ENCODE measurements at places on chromosomes 3 and 15. TPM values are rescaled to one million over a fixed set of nuclear protein-coding genes. Genes with fewer than 3 reads are reported as not detected.

Gene FBXO45
- 9.0 TPM for total RNA-seq

Gene EPHA3
- 18.4 TPM for total RNA-seq

Gene CIB2
- total RNA-seq: 17.6 TPM

Gene SI
- total RNA-seq: under 0.01 TPM

Gene RPP25
- 6.8 TPM for total RNA-seq

Gene ACP3
- 0.58 TPM for total RNA-seq

Gene BTLA
- 1.5 TPM for total RNA-seq

Gene ZIC1
- not detected for total RNA-seq

Gene FANCD2OS
- total RNA-seq: not detected

Gene IL17RD
- 10.8 TPM for total RNA-seq

Gene AQP9
- not detected for total RNA-seq

Gene KIF15
- 0.66 TPM for total RNA-seq

Gene USF3
- total RNA-seq: 23.4 TPM

Gene FRMD5
- 0.52 TPM for total RNA-seq

Gene TM4SF1
- 151 TPM for total RNA-seq

Gene GAP43
- total RNA-seq: 4.0 TPM

Gene UQCRC1
- 299 TPM for total RNA-seq

Gene CFAP100
- total RNA-seq: not detected

Gene BHLHE40
- total RNA-seq: 13.3 TPM

Gene TOPBP1
- 17.1 TPM for total RNA-seq

Gene DNAH12
- total RNA-seq: 0.39 TPM

Gene GABRR3
- total RNA-seq: not detected

Gene TMEM212
- total RNA-seq: not detected

Gene LXN
- 9.2 TPM for total RNA-seq

Gene EXD1
- not detected for total RNA-seq

Gene LSMEM2
- total RNA-seq: not detected

Gene ATP8B4
- 4.6 TPM for total RNA-seq

Gene PLA2G4F
- total RNA-seq: not detected

Gene NEK10
- total RNA-seq: 0.58 TPM

Gene FBXW12
- total RNA-seq: 0.65 TPM

Gene PIGB
- total RNA-seq: 6.1 TPM

Gene ASB14
- not detected for total RNA-seq

Gene RTP3
- not detected for total RNA-seq

Gene SLC24A5
- total RNA-seq: not detected

Gene NMD3
- total RNA-seq: 43.1 TPM

Gene HCLS1
- 42.8 TPM for total RNA-seq

Gene CCDC54
- total RNA-seq: not detected

Gene DTWD1
- total RNA-seq: 21.0 TPM

Gene GPR176
- total RNA-seq: 5.6 TPM

Gene RNU5B-1
- total RNA-seq: not detected

Gene GATA2
- 16.9 TPM for total RNA-seq

Gene SAMD7
- not detected for total RNA-seq

Gene IFT122
- total RNA-seq: 22.6 TPM

Gene GABRA5
- 103 TPM for total RNA-seq

Gene TICRR
- total RNA-seq: 0.06 TPM

Gene SENP8
- 2.1 TPM for total RNA-seq

Gene GOLGA6B
- total RNA-seq: not detected

Gene SCAANT1
- not detected for total RNA-seq

Gene ZNF502
- 3.2 TPM for total RNA-seq

Gene PP2D1
- not detected for total RNA-seq

Gene LRRIQ4
- total RNA-seq: not detected
